ENCODE measurements at places on chromosomes 3 and 15.

GRCh38 chr3:46994801-46995731, 15.6 kb downstream of the NBEAL2 start:
- DNase-seq = no peak

GRCh38 chr3:71587958-71588357, 4.4 kb upstream of the FOXP1 start:
- DNase-seq = no peak

GRCh38 chr15:65829130-65829764, 37.2 kb upstream of the DENND4A start:
- DNase-seq = peak; percentile 69

DNA sequence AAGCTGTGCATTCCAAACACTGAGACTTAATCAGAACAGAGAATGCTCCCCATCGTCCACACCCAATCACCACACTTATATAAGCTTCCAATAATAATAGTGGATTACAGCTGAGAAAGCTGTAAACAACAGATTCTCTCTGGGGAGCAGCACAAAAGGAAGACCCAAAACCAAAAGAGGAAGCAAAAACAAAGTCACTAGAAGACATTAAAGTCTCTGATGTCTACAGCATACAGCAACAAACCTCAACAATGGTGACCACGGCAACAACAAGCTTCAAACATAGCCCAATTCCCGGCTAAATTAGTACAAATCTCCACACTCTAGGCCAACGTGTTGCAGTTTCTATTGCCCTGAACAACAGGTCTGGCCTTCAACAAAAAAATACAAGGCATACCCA, 37.7 kb downstream of the ZDHHC23 start:
- peak; percentile 84 for DNase-seq

GRCh38 chr3:161409858-161410257, 38.5 kb upstream of the SPTSSB start:
- no peak for DNase-seq

DNA sequence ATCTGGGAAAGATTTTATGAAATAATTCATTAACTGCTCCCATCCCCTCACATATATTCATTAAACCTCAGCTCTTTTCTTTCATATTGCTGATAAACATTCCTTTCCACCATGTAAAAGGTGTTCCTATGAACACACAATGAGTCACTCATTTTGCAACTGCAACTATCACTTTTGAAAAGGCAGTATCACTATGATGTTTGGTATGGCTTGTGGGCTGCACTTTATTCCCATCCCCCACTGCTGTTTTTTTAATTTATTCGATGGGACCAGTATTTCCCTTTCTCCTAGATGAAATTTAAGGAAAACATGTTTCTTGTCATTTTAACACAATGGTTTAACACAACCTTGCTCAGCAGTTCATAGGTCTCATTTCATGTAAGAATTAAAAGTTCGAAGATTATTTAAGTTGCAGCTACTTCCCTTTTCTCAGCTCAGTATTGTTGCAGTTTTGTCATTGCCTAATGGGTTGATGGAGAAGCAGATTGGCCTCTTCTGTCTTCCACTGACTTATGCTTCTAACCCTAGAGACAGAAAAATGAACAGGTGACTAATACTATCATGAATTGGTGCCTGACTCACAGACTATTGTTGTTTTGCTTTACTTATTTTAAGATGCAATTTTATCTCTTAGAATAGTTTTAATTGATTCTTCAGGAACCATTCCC, 280.3 kb downstream of the ZPLD1 start:
- no peak for DNase-seq

DNA sequence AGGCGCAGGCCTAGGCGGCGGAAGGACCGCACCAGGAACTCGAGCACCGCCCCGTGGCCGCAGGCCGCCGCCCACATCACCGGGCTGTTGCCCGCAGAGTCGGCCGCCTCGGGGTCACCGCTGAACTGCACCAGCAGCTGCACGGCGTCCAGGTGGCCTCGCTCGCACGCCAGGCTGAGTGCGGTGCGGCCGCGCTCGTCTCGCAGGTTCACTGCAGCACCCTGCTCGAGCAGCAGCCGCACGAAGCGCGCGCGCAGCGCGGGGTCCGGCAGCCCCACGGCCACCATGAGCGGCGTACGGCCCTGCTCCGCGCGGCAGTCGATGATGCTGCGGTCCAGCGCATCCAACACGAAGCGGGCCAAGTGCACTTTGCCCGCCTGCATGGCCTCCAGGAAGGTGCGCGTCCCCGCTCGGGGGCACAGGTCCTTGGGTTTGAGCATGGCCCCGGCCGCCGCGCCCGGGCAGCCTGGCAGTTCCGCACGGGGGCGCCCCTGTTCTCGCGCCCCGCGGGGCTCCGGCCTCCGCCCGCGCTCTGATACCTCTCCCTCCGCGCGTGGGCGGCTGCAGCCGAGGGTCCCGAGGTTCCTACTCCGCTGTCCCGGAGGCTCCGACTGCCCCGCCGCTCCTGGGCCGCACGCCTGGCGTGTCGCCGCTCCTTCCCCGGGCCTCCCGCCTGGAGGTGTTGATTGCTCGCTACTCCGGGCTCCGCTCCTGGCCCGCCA, 556 bp downstream of the ANKRD63 start:
- DNase-seq = peak; percentile 79

GRCh38 chr15:98077186-98077585, 116.7 kb downstream of the ARRDC4 start:
- no peak for DNase-seq

GRCh38 chr15:89023311-89023961, 64.8 kb upstream of the ABHD2 start:
- no peak for DNase-seq

DNA sequence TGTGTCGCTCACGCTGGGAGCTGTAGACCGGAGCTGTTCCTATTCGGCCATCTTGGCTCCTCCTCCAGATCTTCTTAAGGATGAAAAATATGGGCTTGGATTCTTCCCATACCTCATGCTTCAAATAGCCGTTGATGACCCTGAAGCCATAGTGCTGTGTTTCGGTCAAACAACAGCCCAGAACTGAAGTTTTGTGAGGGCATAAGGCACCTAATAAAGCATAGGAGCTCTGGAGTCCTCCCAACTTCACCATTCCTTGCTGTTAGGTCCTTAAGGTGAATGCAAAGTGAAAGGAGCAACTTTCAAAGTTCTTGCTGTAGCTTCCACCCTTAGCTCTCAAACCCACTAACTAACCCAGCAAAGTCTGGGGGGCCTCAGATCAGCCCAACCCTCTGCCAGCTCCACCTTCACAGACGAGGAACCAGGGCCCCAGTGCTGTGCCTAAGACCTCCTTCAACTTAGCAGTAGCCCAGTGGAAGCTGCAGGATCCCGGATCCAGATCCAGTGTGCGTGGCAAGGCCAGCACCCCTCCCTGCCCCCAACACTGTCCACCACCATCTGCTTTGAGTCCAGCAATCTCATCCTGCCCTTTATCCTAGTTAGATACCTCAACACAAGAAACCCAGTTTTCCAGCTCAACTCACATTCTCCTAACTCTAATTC, at the start of gene GRK7:
TSS of gene GRK7 (plus strand) at position 321 of the 663 bp plus-strand sequence. CDS start 14,877 bp downstream, outside the sequence.
- no peak for DNase-seq

- no peak for DNase-seq
These were observed 526.8 kb upstream of the CCDC54 start for GRCh38 chr3:106850437-106850836.

DNA sequence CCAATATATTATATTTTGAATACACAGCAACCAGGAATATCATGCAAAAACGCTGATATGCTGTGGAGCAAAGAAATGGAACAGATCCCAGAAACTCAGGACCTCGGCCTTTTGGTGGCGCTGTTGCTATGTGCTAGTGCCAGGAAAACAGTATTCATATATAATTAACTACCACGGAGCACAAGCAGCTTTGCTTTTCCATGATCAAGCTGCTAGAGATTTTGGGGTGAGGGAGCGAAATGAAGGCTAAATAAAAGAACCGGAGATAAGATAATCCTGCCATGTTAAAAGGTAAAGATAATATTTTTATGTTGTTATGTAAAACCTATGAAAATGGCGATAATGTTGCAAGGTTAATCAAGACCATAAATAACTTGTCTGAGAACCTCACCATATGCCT, 157.7 kb upstream of the FAM3D start:
- DNase-seq = peak; percentile 31
